A549 treated with DMSO at 1 μM for 4 hours (cell line): ENCODE measurements at places on chromosomes 11 and 22. TPM values are rescaled to one million over a fixed set of nuclear protein-coding genes. Genes with fewer than 3 reads are reported as not detected.

Gene ETS1
- total RNA-seq = 28.7 to 40.6 TPM (median 35.4 TPM) in 5 replicates

Gene LINC01488
- total RNA-seq = 0.07 to 0.10 TPM in 2 of 5 replicates, not detected in the others

Gene TEX54
- total RNA-seq = not detected in 5 replicates

Gene TRIM49
- not detected in 5 replicates for total RNA-seq

Gene OR51G2
- total RNA-seq = not detected in 5 replicates

Gene CCDC87
- 0.53 to 0.74 TPM (median 0.64 TPM) in 5 replicates for total RNA-seq
